Fibroblast of skin of right quadriceps (primary cell): ENCODE measurements at places on chromosomes 7 and 10.
A peak's percentile ranks its signal among the peaks of the same experiment; 100 is the strongest.

- peak; percentile 23 for DNase-seq
Observed at GRCh38 chr7:108629651-108630400, 60.2 kb downstream of the DNAJB9 start.

DNA sequence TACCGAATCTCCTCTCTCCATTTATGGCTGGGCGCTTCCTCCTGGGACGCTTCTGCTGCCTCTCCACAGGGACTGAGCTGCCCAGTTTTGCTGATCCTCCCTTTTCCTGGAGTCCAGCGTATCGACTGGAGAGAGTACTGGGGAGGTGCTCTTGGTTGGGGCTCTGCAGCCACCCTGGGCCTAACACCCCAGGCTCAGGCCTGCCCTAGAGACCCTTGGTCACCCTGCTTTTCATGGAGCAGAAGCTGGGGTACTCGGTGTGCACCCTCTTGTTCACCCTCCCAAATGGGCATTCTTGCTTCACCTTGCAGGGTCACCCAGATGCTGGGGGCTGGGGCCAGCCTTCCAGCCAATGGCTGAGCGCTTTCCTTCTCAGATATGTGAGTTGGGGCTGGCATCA, 88.8 kb upstream of the RET start:
- DNase-seq: no peak

- no peak for DNase-seq
Observed at GRCh38 chr10:29692121-29692539, 57.4 kb upstream of the SVIL start.

DNA sequence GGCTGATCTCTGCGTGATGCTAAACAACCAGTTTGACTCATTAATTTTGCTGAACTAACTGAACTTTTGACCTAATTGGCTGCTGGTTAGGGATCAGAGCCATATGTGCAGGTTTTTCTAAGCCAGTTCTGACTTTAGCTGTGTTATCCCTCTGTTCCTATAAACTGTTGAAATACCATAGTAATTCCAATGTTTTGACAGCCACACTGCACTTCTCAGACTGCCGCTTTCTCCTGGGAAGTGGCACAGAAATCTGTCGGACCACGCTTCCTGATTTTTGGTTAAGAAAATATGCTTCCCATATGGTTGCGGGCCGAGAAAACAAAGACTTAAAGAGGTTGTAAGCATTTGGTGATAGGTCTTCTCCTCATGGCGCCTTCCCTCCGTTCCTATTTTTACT, 42.3 kb downstream of the TBXAS1 start:
- peak; percentile 64 for DNase-seq

DNA sequence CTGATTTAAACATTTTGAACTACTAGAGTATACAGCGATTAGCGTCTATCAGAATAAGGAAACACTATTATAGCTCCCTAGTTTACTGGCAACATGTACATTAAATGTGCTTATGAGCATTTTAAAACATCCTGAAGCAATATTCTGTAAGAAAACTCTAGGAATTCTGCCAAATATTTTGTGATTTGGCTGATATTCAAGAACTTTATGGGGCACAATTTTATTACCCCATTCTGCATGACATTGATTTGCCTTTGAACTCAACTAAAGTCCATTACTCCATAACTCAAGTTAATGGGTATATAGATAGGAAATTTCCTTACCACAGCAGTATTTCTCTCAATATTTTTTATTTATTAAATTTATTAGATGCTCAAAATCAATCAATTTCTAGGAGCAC, 369.9 kb upstream of the KCND2 start:
- DNase-seq: no peak

DNA sequence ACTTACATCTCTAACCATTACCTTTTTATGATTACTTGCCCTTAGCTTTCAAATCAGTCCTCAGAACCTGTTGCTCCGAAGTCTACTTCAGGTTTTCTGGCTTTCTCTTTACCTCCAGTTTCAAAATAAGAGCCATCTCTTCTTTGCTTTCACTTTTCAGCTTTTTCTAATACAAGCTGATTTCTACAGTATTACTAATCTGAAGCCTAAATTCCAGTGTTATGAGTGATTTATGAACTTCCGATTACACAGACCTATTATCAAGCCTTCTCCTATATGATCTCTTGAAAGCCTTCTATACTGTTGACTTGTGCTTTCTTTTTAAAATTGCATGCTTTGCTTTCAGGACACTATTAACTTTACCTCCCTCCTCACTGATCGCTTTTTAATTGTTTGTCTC, 1307.8 kb upstream of the CELF2 start:
- peak; percentile 2 for DNase-seq

DNA sequence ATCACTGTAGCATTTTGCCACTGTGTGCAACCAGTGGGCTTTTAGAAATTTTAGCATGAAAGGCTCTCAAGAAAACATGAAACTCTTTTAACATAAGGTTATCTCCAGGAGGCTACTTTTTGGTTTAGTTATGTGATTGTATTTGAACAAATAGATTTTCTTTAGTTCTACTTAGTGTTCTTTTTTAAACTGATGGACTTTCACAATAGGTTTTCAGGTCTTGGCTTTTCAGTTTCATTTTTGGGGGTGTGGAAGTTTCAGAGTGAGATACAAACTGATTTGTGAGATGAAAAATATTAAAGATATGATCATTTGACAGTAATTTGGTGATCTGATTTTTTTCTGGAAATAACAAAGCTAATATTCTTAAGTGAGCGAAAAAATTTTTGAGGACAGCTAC, 344.1 kb downstream of the PHF14 start:
- no peak for DNase-seq

GRCh38 chr7:19128856-19129255, 11.4 kb upstream of the TWIST1 start:
- DNase-seq: peak; percentile 32

DNA sequence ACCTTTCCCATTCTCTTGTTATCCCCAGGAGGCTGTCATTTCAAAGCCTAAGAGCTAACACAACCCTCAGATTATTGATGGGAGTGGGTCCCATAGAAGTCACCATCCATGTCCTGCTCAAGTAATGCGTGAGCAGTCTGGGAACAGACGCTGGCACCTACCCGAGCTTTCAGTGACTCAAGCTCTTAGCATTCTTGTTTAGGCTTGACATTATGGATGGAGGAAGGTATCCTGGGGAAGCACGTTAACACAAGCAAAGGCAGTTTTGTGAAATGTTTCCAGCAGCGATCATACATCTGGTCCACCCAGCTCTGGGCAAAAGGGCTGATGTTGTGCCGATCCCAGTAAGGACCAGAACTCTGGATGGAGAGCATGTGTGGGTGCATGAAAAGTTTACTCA, 30.0 kb upstream of the AUTS2 start:
- DNase-seq: no peak

DNA sequence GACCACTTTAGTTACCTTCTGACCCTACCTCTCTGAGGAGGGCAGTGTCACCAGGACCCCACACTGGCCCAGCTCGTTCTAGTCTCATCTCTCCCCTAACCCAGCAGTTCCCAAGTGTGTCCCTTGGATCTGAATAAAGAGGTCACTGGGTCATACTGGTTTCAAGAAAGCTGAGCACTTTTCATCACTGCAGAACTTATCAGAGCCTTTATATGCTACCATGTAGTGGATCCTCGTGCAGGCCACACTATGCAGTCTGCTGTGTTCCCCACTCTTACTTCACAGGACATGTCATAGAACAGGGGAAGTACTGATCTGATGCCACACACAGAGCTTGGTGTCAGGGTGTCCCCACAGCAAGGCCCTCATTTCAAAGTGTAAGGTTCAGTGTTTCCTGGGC, 113.8 kb downstream of the GFRA1 start:
- DNase-seq: no peak

- DNase-seq: no peak
Observed at GRCh38 chr10:88200312-88201032, 337.0 kb downstream of the PTEN start.

DNA sequence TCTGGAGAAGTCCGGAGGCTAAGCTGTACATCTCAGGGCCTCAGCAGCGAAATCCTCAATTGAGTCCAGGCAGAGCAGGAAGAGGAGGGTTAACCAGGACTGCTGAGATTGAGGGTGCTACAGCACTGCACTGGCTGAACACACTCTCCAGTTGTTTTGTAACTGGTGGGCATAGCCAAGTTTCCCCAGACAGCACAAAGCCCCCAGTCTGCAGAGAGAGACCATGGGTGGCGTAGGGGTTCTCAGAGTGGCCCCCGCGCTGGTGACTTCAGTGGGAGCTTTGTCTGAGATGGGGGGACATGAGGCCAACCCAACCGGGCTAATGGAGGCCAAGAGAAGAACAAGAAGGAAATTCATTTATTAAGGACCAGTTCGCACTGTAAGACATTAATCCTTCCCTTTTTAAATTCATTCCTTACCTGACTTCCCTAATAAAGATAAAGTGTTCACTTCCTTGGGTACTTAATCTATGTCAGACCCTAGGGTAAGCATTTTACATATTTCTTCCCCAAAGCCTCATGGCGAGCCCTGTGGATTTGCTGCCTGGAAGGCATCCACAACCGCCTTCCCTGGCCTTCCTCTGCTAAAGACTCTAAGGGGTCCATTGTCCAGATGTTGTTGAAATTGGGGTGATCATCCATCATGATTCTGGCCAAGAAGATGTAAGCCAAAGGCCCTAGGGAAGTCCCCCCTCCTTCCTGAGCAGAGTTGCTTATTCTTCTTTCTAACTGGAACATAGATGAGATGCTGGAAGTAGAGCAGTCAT, 121.4 kb upstream of the CHST15 start:
- no peak for DNase-seq

GRCh38 chr7:110548372-110548771, 542.6 kb upstream of the LRRN3 start:
- no peak for DNase-seq

DNA sequence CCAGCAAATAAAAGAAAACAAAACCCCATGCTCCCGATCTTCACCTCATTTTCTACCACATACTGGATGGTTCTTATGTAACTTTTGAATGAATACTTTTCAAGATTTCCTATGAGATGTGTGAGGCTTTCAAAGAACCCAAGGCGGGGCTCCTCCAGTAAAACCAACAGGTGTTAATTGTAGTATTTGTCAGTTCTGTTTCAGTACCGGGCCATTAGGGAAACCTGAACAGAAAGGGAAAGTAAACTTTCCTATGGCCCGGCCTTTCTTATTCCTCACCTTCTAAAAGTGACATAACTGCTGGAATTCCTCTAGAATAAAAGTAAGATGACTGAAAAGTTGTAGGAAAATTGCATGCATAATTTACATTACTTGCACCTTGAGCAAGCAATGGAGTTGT, 672.9 kb downstream of the MAGI2 start:
- DNase-seq: no peak

GRCh38 chr10:99276848-99277486, 41.3 kb upstream of the HPSE2 start:
- DNase-seq: no peak

- no peak for DNase-seq
Observed at GRCh38 chr7:33726582-33726981, 178.8 kb upstream of the BMPER start.

DNA sequence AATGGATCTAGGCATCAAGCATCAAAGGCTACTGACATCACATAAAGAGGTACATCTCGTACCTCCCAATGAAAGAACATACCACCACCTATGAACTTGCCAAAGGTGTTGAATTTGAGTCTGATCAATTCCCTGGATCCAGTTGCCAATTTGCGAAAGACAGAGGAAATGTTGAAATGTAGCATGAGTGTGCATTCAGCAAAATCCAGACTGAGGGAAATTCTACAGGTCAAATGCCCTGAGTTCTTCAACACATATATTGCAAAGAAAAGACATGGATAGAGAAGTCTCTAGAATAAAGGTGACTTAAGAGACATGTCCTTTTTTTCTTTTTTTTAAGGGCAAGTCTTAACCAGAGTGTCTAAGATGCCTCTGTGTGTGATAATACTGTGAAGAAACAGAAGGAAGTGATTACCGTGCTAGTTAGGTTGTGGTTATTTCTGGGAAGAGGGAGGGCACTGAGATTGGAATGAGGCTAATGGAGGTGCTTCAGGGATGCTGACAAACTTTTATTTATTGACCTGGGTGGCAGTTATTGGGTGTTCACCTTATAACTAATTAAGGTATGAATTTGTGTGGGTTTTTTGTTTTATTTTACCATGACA, 128.7 kb downstream of the SAMD9 start:
- DNase-seq: peak; percentile 69

DNA sequence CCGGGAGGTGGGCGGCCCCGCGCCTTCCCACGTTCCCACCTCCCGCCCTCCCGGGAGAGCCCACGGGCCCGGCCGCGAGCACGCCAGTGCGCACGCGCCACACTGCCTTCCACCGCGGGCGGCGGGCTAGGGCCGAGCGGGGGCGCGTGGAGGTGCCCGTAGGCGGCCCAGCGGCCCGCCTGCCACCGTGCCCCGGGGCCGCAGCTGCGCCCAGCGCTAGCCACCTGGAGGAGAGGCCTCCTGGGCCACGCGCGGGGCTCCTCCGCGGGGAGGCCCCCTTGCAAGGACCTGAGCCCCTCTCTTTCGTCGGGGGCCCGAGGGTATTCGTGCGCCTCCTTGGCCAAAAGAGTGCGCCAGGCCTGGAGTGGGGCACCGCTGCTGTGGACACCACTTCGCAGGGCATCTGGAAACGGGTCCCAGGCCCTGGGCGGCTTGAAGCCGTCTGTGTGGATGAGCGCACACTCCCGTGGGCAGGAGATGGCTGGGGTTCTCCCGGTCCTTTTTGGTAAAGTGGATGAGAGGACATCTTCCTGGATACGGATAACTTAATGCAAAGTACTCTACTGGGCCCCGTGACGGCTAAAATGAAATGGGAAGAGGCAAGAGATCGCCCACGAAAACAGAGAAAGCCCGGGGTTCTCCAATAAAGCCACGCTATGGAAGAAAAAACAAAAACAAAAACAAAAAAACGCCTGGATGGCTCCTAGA, 9.0 kb upstream of the EBF3 start:
- no peak for DNase-seq

DNA sequence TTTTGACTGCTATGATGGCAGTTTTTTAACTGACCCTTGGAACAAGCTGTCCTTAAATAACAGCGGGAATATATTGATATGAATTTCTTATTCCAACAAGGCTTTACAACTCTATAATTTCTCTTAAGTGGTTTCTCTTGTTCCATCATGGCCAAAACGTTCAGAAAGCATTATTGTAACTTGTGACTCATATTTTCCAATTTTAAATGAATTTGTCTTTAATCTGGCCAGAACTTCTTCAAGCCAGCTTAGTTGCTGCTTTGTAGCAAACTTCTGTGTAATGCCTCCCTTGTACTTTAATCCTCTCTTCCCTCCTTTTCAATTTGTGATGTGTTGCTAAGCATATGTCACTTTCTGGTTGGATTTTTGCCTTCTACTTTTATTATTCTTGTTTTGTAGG, 271.9 kb downstream of the KIF20B start:
- no peak for DNase-seq

DNA sequence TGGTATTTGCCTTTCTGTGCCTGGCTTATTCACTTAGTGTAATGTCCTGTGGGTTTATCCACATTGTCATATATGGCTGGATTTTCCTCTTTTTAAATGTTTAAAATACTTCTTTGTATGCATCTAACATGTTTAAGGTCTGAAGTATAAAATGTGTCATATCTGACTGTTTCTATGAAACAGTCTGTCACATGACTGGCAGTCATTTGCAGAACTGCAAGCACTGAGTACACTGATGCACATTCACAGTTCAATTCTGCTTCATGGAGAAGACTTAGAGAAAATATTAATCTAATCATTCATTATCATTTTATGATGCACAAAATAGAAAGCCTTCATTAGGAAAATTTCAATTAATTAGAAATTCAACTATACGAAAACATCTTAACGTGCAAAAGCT, 119.7 kb upstream of the PRSS58 start:
- no peak for DNase-seq
